ENCODE measurements at places on chromosomes 16 and 17. TPM values are rescaled to one million over a fixed set of nuclear protein-coding genes. Genes with fewer than 3 reads are reported as not detected.

The TBC1D3K gene
- total RNA-seq: not detected

The MYLK3 gene
- 0.11 TPM for total RNA-seq

The USH1G gene
- not detected for total RNA-seq

The ARHGDIG gene
- total RNA-seq: not detected

The TP53TG3F gene
- not detected for total RNA-seq

The SPN gene
- not detected for total RNA-seq

The KRTAP1-5 gene
- total RNA-seq: not detected

The MCRIP1 gene
- 112 TPM for total RNA-seq

The FAM234A gene
- 41.0 TPM for total RNA-seq

The DDX28 gene
- total RNA-seq: 25.4 TPM

The PITPNM3 gene
- 0.09 TPM for total RNA-seq

The PSMB10 gene
- 98.4 TPM for total RNA-seq

The CCL4 gene
- total RNA-seq: not detected

The HAP1 gene
- 0.65 TPM for total RNA-seq

The PDILT gene
- not detected for total RNA-seq

The KRT13 gene
- total RNA-seq: not detected

The ALOX15B gene
- not detected for total RNA-seq

The MT1A gene
- total RNA-seq: 0.43 TPM

The KRTAP4-3 gene
- not detected for total RNA-seq

The ST6GALNAC1 gene
- total RNA-seq: not detected

The CDIPT gene
- 73.8 TPM for total RNA-seq

The NOS2 gene
- 0.11 TPM for total RNA-seq

The ADGRG1 gene
- total RNA-seq: 4.3 TPM

The C17orf50 gene
- total RNA-seq: not detected

The CCDC154 gene
- total RNA-seq: 0.17 TPM

The PRSS36 gene
- total RNA-seq: 0.26 TPM

The MAP2K4 gene
- 25.6 TPM for total RNA-seq

The NGFR gene
- under 0.01 TPM for total RNA-seq

The ZP2 gene
- 0.11 TPM for total RNA-seq

The OTOA gene
- total RNA-seq: 0.09 TPM

The SDR42E2 gene
- total RNA-seq: 0.43 TPM

The ADAD2 gene
- not detected for total RNA-seq

The FOXN1 gene
- total RNA-seq: not detected

The TVP23A gene
- total RNA-seq: not detected

The ZPBP2 gene
- total RNA-seq: not detected

The COX4I1 gene
- total RNA-seq: 615 TPM

The EPOP gene
- 0.60 TPM for total RNA-seq

The AATK gene
- total RNA-seq: 1.7 TPM

The CSH1 gene
- total RNA-seq: not detected

The TMEM186 gene
- 4.3 TPM for total RNA-seq

The MARCHF10 gene
- under 0.01 TPM for total RNA-seq

The SUPT4H1 gene
- 61.6 TPM for total RNA-seq

The CETP gene
- 41.9 TPM for total RNA-seq

The P4HB gene
- 746 TPM for total RNA-seq

The CCDC92B gene
- not detected for total RNA-seq

The AP2B1 gene
- 87.8 TPM for total RNA-seq
